ENCODE measurements at places on chromosomes 3 and 15.

- no peak for DNase-seq
Observed at GRCh38 chr3:68009900-68010299, 355.5 kb upstream of the SUCLG2 start.

DNA sequence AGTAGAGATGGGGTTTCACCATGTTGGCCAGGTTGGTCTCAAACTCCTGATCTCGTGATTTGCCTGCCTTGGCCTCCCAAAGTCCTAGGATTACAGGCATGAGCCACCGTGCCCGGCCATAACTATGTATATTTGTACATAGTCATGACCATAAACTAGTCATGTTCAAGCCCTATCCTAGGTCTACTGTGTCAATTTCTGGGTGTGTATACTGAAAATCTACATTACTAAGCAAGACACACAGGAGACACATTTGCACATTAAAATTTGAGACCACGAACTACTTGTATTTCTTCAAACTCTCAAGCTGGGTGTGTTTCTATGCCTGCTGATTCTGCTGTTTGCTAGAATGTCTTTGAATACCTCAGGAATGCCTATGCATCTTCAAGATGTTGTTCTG is 451.3 kb upstream of the MCTP2 start:
- no peak for DNase-seq

- no peak for DNase-seq
Observed at GRCh38 chr3:53817211-53817610, 29.0 kb downstream of the CHDH start.

- DNase-seq, result no peak
Observed at GRCh38 chr3:55984626-55985025, 483.6 kb downstream of the ERC2 start.

Data from stimulated activated CD8-positive, alpha-beta memory T cell treated with anti-CD3 and anti-CD28 coated beads, Interleukin-15, amount 100 ng/mL, for 4 hours (primary cell).